Spinal cord (tissue), 10 donors: ENCODE measurements at places on chromosomes 3 and 15.

- DNase-seq, result no peak
These were observed 408 bp downstream of the WDR82 start for GRCh38 chr3:52277972-52278509.

DNA sequence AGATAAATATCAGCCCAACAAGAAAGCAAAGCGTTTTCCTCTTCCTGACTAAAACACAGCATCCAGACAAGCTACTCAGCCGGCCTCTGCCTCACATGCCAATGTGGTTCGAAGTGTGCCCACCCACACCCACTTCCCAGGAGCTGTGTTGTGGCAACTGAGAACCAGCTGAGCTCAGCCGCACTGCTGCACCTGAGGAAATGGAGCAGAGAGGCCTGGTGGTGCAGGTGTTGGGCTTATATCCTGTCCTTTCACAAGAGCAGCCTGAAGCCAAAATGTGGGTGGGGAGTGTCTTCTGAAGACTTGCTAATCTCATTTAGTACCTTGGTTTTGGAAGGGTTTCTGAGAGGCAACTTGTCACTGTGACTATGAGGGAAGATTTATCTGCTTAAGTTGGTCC, 23.0 kb upstream of the RETNLB start:
- DNase-seq, result no peak

GRCh38 chr15:36392676-36393266, 186.7 kb upstream of the CDIN1 start:
- no peak for DNase-seq

GRCh38 chr3:189646853-189647542, 15.8 kb downstream of the TP63 start:
- DNase-seq, result no peak

DNA sequence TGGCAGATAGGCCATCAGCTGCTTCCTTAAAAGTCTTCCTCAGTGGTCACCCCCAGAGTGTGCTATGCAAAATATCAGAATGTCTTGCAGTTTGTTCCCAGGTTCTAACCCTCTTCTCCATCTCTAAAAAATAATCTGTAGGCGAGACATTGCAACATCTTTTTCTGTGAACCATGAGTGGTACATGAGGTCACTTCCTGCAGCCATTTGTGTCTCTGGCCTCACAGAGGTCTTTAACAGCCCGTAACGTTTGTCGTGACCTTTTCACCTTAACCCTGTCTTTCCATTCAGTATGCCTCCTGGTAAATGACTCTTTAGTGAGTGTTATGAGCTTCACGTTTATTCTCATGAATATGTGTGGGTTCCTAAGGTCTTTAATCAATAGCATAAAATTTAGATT, 145.4 kb downstream of the KLHL25 start:
- DNase-seq, result no peak

DNA sequence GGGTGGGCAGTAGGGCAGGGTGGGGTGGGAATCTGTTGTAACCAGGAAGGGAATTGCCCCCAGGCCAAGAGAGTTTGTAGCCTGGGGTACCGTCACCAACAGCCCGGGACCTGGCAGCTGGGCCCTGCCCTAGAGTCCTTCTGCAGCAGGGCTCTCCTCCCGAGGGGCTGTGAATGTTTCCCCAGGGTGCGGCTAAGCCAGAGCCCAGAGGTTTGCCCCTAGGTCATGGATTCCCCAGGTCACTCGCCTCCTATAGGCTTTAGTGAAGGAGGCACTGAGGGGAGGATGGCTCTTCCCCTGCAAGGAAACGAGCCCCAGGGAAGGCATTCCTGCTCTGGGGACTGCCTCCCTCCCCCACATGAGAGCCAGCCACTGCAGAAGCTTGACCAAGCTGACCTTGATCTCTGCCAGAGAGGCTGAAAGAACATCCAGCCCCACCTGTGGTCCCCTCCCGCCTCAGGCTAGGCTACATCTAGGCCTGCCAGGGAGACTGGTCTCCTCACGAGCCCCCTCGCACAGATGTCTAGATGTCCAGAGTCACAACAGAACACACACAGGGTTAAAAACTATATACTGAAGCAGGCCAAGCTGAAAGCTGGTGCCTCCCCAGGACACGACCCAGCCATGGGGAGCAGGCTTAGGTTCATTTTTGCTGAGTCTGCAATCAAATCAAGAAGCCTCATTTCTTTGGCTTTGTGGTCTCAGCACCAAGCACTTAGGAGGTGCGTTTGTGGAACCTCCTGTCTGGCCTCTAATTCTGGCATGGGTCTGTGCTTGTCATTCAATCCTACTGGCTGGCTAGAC, 69.1 kb upstream of the TAMM41 start:
- no peak for DNase-seq

- no peak for DNase-seq
These were observed 53.2 kb downstream of the CHST2 start for GRCh38 chr3:143172795-143173145.

GRCh38 chr3:190539526-190539925, 25.6 kb downstream of the IL1RAP start:
- no peak for DNase-seq

DNA sequence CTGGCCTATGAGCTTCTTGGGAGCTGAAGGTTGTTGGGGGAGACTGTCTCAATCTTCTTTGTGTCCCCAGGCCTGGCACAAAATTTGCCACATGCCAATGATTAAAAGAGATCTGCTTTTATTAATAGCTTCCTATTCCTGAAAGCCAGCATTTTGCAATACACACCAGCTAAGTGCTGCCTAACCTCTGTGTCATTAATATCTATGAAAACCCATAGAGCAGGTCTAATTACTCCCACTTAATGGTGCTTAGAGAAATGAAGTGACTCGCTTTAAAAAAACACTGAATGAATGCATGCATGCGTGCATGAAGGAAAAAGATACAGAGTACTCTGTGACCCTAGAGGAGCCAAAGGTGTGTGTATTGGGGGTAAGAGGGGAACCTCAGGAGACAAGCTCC, 55.0 kb downstream of the SLC6A1 start:
- no peak for DNase-seq

GRCh38 chr3:146513386-146514051, 30.9 kb downstream of the PLSCR1 start:
- no peak for DNase-seq

DNA sequence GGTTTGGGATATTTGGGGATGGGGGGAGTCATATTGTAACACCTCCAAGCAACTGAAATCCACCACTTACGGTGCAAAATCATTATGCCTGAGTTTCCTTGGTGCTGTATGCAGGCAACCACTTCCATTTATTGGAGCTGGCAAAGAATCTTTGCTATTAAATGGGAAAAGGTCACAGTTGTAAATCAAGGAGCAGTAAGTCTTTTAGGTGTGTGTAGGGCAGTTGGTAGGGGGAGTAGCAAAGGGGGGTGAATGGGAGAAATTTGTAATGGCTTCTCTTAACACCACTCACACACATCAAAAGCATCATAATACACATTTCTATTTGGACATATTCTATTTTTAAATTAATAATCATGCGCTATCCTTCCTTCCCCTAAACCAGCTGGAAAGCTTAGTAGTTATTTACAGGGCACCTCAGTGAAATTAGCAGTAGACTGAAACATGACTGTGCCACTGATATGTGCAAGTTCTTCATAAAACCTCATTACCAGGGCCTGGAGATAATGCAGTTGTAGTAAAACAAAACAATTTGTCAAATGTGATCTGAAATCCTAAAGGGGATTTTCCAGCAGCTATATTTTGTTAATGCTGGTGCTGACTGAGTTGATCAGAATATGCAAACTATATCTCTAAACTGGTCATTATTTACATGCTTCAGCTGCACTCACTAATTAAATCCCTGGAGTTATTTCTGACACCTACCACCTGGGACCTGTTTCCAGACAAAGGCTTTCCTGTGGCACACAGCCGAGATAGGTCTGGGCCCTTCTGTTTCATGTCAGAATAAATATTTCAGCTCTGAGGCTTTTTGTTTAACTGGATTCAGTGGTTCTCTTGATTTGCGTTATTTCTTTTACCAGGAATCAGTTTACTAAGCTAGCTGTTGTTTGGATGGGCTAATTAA, 90.1 kb downstream of the B3GALNT1 start:
- DNase-seq, result no peak

DNA sequence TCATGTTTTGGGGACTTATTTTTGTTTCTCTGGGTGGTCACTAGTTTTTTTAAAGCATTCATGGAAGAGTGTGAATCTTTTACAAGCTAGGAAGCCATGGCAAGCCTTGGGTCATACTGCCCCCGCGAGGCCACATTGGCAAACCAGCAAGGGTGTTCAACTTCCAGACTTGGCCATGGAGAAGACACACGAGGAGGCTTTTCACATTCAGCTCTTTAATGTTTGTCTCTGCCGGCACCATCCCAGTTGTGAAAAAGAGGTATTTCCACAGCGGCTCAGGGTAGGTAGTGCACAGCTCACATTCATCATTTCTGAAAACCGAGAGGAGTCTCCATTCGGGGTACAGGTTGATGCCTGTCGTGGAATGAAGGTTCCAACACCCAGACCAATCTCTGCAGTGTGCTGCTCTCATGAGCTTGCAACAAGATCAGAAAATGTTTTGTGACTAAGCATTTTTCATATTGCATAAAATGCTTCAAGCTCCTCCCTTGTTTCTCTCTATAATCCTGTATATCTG, 7.7 kb downstream of the CCR5 start:
- peak; percentile 65 for DNase-seq

- DNase-seq, result no peak
These were observed 5.0 kb downstream of the CHST13 start for GRCh38 chr3:126528800-126529541.

DNA sequence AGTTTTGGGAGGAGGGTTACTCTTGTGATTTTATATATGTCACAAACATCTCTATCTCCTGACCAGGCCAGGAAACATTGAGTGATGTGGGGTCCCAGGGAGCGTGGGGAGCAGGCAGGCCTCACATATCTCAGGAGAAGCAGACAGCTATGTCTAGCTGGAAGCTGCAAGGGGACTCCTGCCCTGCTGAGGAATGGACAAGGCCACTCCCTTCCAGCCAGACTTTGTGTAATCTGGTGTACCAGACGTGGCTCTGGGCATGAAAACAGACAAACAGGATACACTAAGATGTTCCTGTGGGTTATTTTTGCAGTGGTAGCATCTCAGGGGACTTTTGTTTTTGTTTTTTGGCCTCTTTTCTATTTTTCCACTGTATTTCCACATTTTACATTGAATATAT, 23.2 kb downstream of the CYP8B1 start:
- no peak for DNase-seq

DNA sequence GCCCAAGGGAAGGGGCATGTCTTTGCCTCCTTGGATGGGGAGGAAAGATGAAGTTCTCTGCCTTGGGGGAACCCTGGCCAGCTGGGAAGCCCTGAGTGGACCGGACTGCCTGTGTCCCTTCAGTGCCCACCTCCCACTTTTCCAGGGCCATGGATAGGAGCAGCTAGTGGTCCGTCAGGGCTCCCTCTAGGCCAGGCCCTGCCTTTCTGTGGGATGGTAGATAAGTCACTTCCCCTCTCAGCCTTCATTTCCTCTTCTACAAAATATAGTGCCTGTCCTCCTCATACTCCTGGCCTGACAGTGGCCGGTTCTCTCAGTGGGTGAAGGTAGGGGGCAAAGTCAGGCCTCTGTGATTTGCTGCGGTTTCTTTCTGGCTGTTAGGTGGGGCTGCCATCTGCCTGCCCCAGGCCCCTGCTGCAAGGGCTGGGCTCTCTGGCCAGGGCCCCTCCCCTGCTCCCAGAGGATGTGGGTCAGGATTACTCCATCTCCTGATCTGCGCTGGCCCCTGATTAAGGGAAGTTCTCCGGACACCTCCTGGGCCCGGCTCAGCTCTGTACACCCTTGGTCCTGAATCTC, 1.4 kb downstream of the PLEKHO2 start:
- DNase-seq, result no peak

DNA sequence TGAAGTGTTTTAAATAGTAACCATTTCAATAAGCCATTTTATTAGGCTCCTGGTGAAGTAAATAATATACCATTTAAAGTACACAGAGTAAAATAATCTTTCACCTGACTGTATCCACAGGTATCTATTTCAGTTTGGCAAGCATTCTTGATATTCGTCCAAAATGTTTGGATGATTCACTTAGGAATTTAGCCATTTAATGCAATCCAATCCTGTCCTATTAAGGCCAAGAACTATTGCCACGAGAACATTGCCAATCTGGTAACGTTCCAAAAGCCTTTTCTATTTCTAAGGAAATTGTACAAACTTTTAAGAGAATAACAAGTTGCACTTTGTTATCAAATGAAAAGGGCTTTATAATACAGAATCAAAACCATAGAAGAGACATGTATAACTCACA, 209.8 kb upstream of the THRB start:
- no peak for DNase-seq

DNA sequence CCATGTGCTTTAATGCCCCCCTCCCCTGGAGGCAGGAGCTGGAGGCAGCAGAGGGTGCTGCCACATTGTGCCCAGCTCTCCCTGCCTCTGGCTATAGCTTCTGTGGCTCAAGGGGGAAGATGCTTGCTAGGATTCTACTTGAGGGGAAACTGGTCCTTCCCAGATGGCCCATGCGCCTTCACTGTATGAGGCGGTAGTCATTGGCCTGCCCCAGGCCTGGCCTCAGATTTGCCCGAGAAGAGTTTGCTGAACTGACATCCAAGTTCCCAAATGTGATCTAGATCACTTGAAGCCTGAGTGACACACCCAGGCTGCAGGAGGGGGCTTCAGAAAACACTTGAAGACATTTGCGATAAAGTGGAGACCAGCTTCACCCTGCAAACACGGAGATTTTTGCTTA, 4.1 kb downstream of the SYNM start:
- DNase-seq, result no peak

DNA sequence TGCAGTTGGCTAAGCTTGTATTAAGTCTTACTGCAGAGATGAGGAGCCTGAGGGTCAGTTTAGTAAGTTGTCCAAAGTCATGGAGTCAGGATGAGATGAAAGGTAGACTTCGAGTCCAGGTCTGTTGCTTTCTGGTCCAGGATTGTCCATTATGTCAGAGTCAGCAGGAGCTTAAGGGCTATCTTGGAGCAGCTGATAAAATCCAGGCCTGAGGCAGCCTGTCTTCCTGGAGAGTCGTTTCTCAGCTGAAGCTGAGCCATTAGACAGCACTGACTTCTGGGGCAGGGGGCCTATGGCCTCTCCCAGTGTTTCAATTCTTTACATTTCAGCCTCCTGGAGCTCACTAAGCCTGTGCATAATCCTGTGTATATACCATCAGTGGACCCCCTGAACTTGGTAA, 219.5 kb upstream of the GAP43 start:
- no peak for DNase-seq

DNA sequence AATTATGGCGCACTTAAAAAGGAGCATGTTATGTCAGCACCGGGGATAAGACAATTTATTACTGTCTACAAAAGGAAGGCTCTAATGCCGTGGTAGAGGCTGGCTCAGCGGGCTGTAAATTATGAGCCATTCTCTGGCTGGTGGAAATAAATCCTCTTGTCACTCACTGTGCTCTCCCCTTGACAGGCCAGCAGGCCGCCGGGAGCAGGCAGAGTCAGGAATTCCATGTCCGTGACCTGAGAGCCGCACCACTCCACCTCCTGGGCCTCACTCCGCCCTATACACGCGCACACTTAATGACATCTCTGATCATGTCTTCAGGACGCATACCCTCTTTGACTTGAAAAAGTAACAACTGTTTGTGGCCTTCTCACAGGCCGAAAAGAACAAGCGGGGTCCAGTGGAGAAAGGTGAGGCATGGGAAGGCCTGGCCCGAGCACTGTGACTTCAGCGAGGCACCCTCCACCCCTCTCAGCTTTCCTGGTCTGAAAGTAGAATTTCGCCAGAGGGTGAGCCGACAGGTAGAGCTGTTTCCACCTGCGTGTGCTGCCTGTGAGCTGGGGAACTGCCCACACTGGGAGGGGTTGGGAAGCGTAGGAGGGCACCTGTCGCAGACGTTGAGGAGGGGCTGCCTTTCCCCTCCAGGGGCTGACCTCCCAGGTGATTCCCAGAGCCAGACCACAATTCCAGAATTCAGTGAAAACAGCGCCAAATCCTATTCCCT, 13.2 kb upstream of the PCSK6 start:
- DNase-seq, result no peak

GRCh38 chr3:138684396-138684795, 75.8 kb downstream of the FAIM start:
- DNase-seq, result no peak
